Glutamatergic neuron (in vitro differentiated cells): ENCODE measurements at places on chromosomes 7 and 10. TPM values are rescaled to one million over a fixed set of nuclear protein-coding genes. Genes with fewer than 3 reads are reported as not detected.

GRCh38 chr10:112842832-112843360, 107.2 kb upstream of the TCF7L2 start:
- H3K27me3 ChIP-seq, result no peaks in the 10 kb centered on the region
- no peaks in the 10 kb centered on the region for H3K4me1 ChIP-seq
- peaks cover 9% of the 10 kb centered on the region for H3K36me3 ChIP-seq
- H3K27ac ChIP-seq, result no peak overlapping the region
- no peak overlapping the region for H3K4me3 ChIP-seq
- DNase-seq, result no peak

DNA sequence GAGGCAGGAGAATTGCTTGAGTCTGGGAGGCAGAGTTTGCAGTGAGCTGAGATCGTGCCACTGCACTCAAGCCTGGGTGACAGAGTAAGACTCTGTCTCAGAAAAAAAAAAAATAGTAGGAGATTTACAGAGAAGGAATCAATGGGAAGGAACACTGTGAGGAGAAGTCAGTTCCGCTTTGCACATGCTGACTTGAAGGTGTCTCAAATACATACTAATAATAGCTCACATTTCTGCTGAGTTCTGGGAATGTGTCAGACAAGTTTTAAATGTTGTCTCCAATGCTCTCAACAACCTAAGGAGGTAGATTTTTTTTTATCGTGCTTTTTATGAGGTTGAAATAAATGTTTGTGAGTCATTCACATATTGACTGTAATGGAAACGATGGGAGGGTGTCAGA, 654.9 kb upstream of the CELF2 start:
- H3K27me3 ChIP-seq, result peaks cover 1% of the 10 kb centered on the region
- no peak overlapping the region for H3K4me3 ChIP-seq
- H3K27ac ChIP-seq, result no peak overlapping the region
- no peaks in the 10 kb centered on the region for H3K36me3 ChIP-seq

DNA sequence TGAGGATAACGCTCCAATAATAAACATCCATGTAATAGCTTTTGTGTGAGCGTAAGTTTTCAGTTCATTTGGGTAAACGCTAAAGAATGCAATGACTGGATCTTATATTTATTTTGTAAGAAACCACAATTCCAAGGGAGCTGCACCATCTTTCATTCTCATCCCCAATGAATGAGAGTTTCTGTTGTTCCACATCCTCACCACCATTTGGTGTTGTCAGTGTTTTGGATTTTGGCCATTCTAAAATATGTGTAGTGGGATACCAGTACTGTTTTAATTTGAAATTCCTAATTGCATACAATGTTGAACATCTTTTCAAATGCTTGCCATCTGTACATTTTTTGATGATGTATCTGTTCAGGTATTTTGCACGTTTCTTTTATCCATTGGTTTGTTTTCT, 50.9 kb upstream of the SEMA3D start:
- H3K36me3 ChIP-seq, result no peaks in the 10 kb centered on the region
- no peaks in the 10 kb centered on the region for H3K27me3 ChIP-seq
- H3K4me3 ChIP-seq, result no peak overlapping the region
- H3K4me1 ChIP-seq, result no peaks in the 10 kb centered on the region
- no peak overlapping the region for H3K27ac ChIP-seq

- H3K4me3 ChIP-seq, result no peak overlapping the region
- no peak overlapping the region for H3K27ac ChIP-seq
- H3K27me3 ChIP-seq, result no peaks in the 10 kb centered on the region
These were observed 205.0 kb upstream of the AHR start for GRCh38 chr7:17093461-17093860.

- DNase-seq, result no peak
- no peak overlapping the region for H3K27ac ChIP-seq
- H3K36me3 ChIP-seq, result no peaks in the 10 kb centered on the region
- peaks cover 4% of the 10 kb centered on the region for H3K4me1 ChIP-seq
- no peak overlapping the region for H3K4me3 ChIP-seq
These were observed 99.5 kb downstream of the MKI67 start for GRCh38 chr10:128026615-128027300.

GRCh38 chr10:18222866-18223265, 82.6 kb downstream of the CACNB2 start:
- no peaks in the 10 kb centered on the region for H3K36me3 ChIP-seq
- no peak for DNase-seq
- H3K27ac ChIP-seq, result no peak overlapping the region
- H3K4me3 ChIP-seq, result no peak overlapping the region
- H3K27me3 ChIP-seq, result peaks cover 3% of the 10 kb centered on the region
- no peaks in the 10 kb centered on the region for H3K4me1 ChIP-seq

GRCh38 chr10:72819053-72819452, 74.5 kb upstream of the OIT3 start:
- no peaks in the 10 kb centered on the region for H3K36me3 ChIP-seq
- no peak overlapping the region for H3K4me3 ChIP-seq
- H3K27me3 ChIP-seq, result no peaks in the 10 kb centered on the region
- H3K4me1 ChIP-seq, result no peaks in the 10 kb centered on the region

GRCh38 chr10:44880090-44880715, 30.9 kb upstream of the TMEM72 start:
- DNase-seq, result no peak
- H3K4me1 ChIP-seq, result peaks cover 12% of the 10 kb centered on the region
- no peak overlapping the region for H3K27ac ChIP-seq
- H3K27me3 ChIP-seq, result peaks cover 10% of the 10 kb centered on the region
- no peak overlapping the region for H3K4me3 ChIP-seq

- DNase-seq, result no peak
- H3K36me3 ChIP-seq, result peaks cover 7% of the 10 kb centered on the region
- peaks cover 13% of the 10 kb centered on the region for H3K27me3 ChIP-seq
- H3K4me3 ChIP-seq, result peak overlapping the region; percentile 80
These were observed 739 bp downstream of the CASP7 start for GRCh38 chr10:113680190-113681111.

- H3K36me3 ChIP-seq, result no peaks in the 10 kb centered on the region
- H3K27ac ChIP-seq, result peak within 1 kb of the TSS; percentile 99
- H3K4me1 ChIP-seq, result peaks cover 21% of the 10 kb centered on the region
- DNase-seq, result peak; percentile 88
- H3K27me3 ChIP-seq, result peaks cover 21% of the 10 kb centered on the region
These were observed at the start of gene CACNA2D1 for GRCh38 chr7:82443547-82444219. TSS of gene CACNA2D1 (minus strand) at chr7:82443777.

The DNAH11 gene
- total RNA-seq, result 0.22 TPM

The ITIH2 gene
- total RNA-seq, result not detected

The INTS1 gene
- 108 TPM for total RNA-seq

The SLC18A3 gene
- total RNA-seq, result 21.5 TPM

The PSPH gene
- 51.6 TPM for total RNA-seq

The ZNF425 gene
- total RNA-seq, result 6.5 TPM

The STEAP4 gene
- not detected for total RNA-seq

The ZC3HAV1L gene
- 5.8 TPM for total RNA-seq

The EN2 gene
- 0.20 TPM for total RNA-seq

The SLC39A12 gene
- not detected for total RNA-seq

The CLRN3 gene
- total RNA-seq, result not detected

The POLL gene
- 33.4 TPM for total RNA-seq

The BEND7 gene
- 3.1 TPM for total RNA-seq
